NCI-H524 (cell line): ENCODE measurements at places on chromosomes 5 and 9.

- no peak for DNase-seq
Observed at GRCh38 chr5:96316487-96316886, 116.6 kb downstream of the PCSK1 start.

- peak; percentile 94 for DNase-seq
Observed at GRCh38 chr5:100827481-100827889, 75.6 kb downstream of the ST8SIA4 start.

- no peak for DNase-seq
Observed at GRCh38 chr9:36396985-36397384, 3.1 kb downstream of the RNF38 start.

- no peak for DNase-seq
Observed at GRCh38 chr5:179271821-179272325, 73.4 kb downstream of the ADAMTS2 start.

DNA sequence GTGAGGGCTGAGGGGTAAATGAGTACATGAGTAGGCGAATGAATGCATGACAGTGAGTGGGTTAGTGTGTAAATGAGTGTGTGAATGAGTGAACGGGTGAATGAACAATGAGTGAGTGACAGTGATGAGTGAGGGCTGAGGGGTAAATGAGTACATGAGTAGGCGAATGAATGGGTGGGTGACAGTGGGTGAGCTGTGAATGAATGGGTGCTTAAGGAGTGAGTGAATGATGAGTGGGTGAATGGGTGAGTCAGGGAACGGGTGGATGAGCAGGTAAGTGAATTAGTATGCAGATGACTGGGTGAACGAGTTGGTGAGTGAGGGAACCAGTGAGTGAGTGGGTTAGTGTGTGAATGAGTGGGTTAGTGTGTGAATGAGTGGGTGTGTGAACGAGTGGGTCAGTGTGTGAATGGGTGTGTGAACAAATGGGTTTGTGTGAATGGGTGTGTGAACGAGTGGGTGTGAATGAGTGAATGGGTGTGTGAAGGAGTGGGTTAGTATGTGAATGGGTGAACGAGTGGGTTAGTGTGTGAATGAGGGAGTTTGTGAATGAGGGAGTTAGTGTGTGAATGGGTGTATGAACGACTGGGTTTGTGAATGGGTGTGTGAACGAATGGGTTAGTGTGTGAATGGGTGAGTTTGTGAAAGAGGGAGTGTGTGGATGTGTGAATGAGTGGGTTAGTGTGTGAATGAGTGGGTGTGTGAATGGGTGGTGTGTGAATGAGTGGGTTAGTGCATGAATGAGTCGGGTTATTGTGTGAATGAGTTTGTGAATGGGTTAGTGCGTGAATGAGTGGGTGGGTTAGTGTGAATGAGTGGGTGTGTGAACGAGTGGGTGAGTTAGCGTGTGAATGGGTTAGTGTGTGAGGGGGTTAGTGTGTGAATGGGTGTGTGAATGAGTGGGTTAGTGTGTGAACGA lies 32.9 kb downstream of the NKD2 start:
- DNase-seq, result no peak

DNA sequence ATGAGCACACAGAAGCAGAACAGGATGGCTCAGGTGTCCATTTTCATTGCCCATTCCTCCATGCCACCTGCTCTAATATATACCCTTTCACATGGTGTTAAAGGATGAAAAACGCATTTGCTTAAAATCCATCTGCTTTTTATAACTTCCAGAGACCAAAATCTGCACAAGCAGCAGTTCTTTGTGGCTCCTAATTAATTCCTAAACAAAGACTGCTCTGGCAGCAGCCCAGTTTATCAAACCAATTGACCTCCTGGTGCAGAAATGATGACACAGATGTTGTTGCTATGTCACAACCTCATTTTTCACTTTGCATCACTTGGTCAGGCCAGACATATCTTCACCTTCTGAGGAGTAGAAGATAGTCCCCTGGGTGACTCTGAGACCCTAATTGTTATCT lies 141.2 kb downstream of the ASTN2 start:
- peak; percentile 27 for DNase-seq
